ENCODE measurements at places on chromosomes 1 and 21.

DNA sequence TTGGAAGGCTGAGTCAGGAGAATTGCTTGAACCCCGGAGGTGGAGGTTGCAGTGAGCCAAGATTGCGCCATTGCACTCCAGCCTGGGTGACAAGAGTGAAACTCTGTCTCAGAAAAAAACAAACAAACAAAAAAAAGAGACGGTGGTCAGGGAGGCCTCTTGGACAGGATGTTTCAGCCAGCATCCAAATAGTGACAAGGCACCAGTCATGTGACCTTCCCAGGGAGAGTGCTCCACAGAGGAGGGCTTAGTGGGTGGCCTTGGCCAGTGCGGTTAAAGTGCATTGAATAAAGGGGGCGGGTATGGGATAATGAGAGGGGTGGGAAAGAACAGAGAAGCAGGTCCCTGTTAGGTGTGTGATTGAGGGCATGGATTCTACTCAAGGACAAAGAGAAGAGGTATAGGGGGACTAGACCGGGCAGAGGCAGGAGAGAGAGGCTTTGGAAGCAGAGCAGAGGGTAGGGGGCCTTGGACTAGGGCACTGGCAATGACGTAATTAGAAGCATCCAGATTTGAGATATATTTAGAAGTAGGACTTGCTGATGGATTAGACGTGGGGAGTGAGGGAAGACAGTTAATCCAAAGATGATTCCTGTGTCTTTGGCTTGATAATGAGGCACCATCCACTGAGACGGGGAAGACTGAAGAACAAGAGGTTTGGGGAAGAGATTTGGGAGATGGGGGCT is 12.0 kb upstream of the RYR2 start:
- no peak for DNase-seq

- no peak for DNase-seq
These were observed 32.0 kb upstream of the BTG2 start for GRCh38 chr1:203273206-203273868.

- no peak for DNase-seq
These were observed 23.1 kb upstream of the PTAFR start for GRCh38 chr1:28199328-28200233.

DNA sequence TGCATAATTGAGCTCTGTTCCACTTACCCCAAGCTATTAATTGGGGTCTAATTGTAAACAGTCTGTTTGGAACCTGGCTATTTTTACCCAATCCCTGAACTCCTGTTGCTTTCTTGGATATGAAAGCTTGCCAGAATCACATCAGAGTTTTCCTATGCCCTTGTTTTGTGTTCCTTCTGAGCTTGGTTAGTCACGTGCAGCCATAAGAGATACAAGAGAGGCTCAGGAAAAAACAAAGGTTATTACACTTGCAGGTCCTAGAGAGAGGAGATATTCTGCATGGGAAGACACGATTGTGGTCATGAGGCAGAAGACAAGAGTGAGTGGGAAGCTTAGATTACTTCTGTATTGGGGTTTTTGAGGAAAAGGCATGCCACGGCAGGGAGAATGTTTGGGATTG is 46.0 kb upstream of the RGL1 start:
- DNase-seq = no peak

- DNase-seq = no peak
These were observed 9.2 kb upstream of the NBPF11 start for GRCh38 chr1:148161053-148161901.

- no peak for DNase-seq
These were observed 91.2 kb downstream of the TNFSF18 start for GRCh38 chr1:172959571-172959970.

All from SIG-M5 (cell line).